ENCODE measurements at places on chromosomes 2 and 18. TPM values are rescaled to one million over a fixed set of nuclear protein-coding genes. Genes with fewer than 3 reads are reported as not detected.

GRCh38 chr2:231212329-231212845, 14.0 kb downstream of the ARMC9 start:
- H3K4me1 ChIP-seq = no peaks in the 10 kb centered on the region
- H3K36me3 ChIP-seq = no peaks in the 10 kb centered on the region
- no peak for DNase-seq

DNA sequence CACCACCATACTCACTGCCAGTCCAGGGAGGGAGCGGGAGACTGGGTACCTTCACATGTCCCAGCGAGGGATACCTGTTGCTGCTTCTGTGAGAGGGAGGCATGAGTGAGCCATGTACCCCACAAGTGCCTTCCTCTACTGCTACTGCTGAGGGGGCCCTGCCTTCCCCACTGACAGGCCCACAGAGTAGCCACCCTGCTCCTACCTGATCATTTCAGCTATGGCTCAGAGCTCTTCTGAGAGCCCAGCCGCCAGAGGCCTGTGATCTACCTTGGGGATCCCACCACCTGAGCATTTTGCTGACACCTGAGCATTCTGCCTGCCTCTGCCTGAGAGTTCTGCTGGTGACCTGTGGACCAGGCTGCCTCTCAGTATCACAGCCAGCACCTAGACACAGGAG, 137.6 kb downstream of the FSIP2 start:
- H3K4me3 ChIP-seq = no peak overlapping the region
- H3K4me1 ChIP-seq = no peaks in the 10 kb centered on the region
- no peaks in the 10 kb centered on the region for H3K36me3 ChIP-seq
- no peak overlapping the region for H3K27ac ChIP-seq
- DNase-seq = no peak

- H3K4me1 ChIP-seq = peaks cover 18% of the 10 kb centered on the region
- no peak overlapping the region for H3K27ac ChIP-seq
- H3K4me3 ChIP-seq = no peak overlapping the region
- H3K36me3 ChIP-seq = no peaks in the 10 kb centered on the region
Observed at GRCh38 chr2:226905718-226906117, 69.9 kb downstream of the RHBDD1 start.

DNA sequence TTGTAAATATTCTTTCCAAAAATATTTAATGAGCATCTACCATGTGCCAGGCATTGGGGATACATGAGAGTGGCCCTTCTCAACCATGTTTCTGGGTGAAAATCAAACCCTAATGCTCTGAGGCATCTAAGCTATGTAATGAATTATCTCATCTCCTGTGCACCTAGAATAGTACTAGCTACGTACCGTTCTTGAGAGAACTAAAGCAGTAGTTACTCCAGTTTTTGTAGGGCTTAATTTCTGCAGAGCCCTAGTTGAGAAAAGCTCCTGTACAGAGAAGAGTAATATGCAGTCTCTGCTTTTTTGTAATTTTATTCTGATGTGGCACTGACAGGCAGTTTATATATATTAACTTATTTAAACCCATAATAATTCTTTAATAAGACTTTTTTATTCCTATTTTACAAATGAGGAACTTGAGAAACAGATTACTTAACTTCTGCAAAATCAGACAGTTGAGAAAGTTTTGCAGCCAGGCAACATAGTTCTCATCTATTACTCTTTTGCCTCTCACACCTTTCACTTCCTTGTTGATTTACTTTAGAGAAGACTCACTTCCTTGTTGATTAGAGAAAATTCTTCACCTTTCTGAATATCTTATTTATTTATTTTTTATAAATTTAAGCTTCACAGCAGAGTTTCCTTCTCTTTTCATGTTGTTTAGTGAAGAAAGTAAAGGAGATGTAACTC, 3.1 kb downstream of the SPOPL start:
- H3K4me3 ChIP-seq = no peak overlapping the region
- H3K27ac ChIP-seq = no peak overlapping the region
- H3K27me3 ChIP-seq = no peaks in the 10 kb centered on the region
- peaks cover 32% of the 10 kb centered on the region for H3K4me1 ChIP-seq
- no peaks in the 10 kb centered on the region for H3K36me3 ChIP-seq

DNA sequence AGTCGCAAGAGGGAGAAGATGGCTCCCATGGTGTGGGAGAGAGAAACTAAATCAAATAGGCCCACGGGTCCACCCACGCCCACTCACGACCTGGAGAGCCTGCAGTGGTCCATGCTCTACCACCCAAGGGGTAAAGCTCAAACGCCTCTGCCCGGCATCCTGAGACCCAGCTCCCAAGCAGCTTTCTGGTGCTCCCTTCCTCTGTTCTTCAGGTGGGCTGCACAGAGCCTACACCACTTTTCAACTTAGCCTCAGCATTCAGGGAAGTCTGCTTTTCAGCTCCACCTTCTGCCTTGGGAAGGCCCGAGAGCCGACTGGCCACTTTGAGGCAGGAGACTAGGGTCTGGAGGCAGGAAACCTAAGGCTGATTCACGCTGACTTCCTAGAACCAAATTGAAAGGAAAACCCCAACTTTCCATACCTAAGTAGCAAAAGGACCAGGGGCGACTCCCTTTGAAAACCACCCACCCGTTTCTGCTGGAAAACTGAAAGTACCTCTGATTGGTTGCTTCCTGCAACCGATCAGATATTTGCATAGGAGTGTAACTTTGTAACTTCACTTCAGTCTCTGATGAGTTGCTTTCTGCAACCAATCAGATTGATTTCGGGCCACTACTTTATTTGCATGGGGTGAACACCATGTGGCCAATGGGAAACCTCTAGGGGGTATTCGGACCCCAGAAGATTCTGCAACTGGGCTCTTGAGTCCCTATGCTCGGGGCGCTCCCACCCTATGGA, 26.8 kb upstream of the SPATA3 start:
- H3K4me3 ChIP-seq = no peak overlapping the region
- no peaks in the 10 kb centered on the region for H3K36me3 ChIP-seq
- H3K27me3 ChIP-seq = no peaks in the 10 kb centered on the region
- no peak for DNase-seq
- H3K4me1 ChIP-seq = peaks cover 4% of the 10 kb centered on the region

- H3K27ac ChIP-seq = no peak overlapping the region
- no peaks in the 10 kb centered on the region for H3K36me3 ChIP-seq
- no peaks in the 10 kb centered on the region for H3K4me1 ChIP-seq
- DNase-seq = no peak
- H3K27me3 ChIP-seq = peaks cover 6% of the 10 kb centered on the region
- no peak overlapping the region for H3K4me3 ChIP-seq
Observed at GRCh38 chr2:169294001-169294675, 68.2 kb downstream of the LRP2 start.

DNA sequence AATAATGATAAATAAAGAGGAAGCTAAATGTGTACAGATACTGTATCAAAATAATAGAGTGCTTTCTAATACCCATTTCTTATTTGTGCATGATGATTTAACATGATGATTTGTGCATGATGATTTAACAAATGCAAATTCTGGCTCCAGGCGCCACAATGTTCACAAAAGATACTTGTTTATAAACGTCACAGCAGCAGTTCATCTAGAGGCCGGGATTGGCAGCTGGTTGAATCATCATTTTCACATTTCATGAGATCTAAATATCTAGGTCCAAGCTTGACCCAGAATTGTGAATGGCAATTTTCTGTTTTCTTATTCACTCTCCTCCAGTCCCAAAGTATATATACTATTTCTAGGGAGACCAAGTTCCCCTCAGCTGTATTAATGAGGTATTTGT, 322.0 kb downstream of the SUCLG1 start:
- no peak overlapping the region for H3K27ac ChIP-seq
- H3K27me3 ChIP-seq = 0 out of 2 replicates have a peak, but pooled peaks cover 3% of the 10 kb centered on the region
- no peaks in the 10 kb centered on the region for H3K4me1 ChIP-seq
- DNase-seq = no peak
- H3K36me3 ChIP-seq = no peaks in the 10 kb centered on the region

The TMEM237 gene
- total RNA-seq = 29.4 TPM

The DOK6 gene
- not detected for total RNA-seq

The SP140 gene
- 2.6 TPM for total RNA-seq

The PROM2 gene
- 11.9 TPM for total RNA-seq

The MFF gene
- total RNA-seq = 68.2 TPM

The SLC23A3 gene
- total RNA-seq = 4.8 TPM

The KCNS3 gene
- total RNA-seq = 5.2 TPM

The CHRND gene
- not detected for total RNA-seq

The MAL gene
- total RNA-seq = not detected

The SCN1A gene
- total RNA-seq = not detected

The TUBA3D gene
- not detected for total RNA-seq

The RAD51AP2 gene
- 0.10 TPM for total RNA-seq

The PSTPIP2 gene
- total RNA-seq = 20.0 TPM

All from HCT116 (cell line).